ENCODE measurements at places on chromosomes 7 and 10.

DNA sequence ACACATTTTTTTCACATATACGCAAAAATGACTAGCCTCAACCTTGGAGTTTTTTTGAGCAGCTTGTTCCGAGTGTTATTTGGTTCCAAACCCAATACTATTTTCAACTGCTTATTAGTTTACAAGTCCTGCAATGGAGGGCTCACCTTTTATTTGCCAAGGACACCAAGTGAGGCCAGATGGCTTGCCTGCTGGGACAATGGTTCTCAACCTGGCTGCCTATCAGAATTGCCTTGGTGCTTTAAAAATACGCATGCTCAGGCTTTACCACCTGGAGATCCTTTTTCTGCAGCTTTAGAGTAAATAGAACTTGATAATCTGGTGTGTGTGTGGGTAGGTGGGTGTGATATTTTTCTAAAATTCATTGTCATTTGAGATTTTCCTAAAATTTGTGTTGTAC, 276.8 kb downstream of the MTERF1 start:
- DNase-seq = no peak

- DNase-seq = no peak
Observed at GRCh38 chr10:27072436-27073114, 27.7 kb downstream of the ANKRD26 start.

- no peak for DNase-seq
Observed at GRCh38 chr7:148615085-148615730, 24.6 kb downstream of the C7orf33 start.

DNA sequence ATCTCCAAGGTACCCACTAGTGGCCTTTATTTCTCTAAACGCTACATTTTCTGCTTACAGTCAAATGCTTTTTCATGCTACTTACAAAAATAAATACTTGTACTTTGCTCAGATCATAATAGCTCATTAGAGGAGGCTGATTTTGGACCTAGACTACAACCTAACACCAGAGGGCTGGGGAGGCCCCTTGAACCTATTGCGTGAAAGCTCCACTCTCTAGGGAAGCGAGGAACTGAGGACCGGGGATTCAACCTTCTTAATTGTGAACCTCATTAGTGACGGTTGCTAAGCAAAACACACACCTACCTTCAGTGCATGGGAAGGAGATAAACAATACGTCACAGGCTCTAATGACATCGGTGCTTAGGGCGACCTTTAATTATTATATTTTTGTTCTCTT, 92.1 kb downstream of the EBF3 start:
- DNase-seq = no peak

- no peak for DNase-seq
Observed at GRCh38 chr7:139230023-139230422, 1.0 kb upstream of the UBN2 start.

DNA sequence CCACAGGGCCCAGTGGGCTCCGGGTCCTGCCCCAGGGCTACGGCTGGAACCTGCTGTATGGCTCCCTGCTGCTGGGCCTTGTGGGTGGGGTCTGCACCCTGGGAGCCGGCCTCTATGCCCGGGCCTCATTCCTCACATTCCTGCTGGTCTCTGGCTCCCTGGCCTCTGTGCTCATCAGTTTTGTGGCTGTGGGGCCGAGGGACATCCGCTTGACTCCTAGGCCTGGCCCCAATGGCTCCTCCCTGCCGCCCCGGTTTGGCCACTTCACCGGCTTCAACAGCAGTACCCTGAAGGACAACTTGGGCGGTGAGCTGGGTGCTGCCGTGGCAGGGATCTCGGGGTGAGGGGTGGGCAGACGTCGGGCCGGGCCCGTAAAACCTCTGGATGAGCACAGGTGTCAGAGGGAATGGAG, 4.4 kb downstream of the SLC12A9 start:
- no peak for DNase-seq

- no peak for DNase-seq
Observed at GRCh38 chr10:75599875-75600648, 168.6 kb downstream of the LRMDA start.

GRCh38 chr7:2242541-2243429, 759 bp downstream of the NUDT1 start:
- no peak for DNase-seq

- DNase-seq = no peak
Observed at GRCh38 chr7:37251222-37251621, 197.4 kb downstream of the ELMO1 start.

DNA sequence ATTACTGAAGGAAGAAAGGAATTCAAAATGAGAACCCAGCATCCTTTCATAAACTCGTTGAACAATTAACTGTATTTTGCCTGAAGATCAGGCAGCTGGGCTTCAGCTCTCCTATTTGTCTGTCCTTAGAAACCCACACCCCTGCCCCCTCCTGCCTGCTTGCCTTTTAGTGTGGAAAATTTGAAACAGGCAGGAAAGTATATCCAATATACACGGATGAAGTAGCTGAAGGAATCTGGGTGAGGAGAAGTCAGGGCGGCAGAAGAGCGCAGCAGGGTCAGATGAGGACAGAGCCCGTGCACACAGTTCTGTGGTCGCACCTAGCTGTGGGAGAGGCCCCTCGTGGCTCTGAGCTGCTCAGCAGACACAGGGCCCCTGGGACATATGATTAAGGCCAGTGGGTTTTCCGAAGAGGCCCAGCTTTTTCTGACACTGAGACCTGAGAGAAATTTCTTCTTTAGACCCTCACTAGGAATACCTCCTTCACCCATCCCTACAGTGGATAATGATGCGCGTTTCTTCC, 87.9 kb downstream of the ACTR3B start:
- DNase-seq = no peak

GRCh38 chr7:23787272-23787671, 77.3 kb downstream of the STK31 start:
- DNase-seq = no peak

DNA sequence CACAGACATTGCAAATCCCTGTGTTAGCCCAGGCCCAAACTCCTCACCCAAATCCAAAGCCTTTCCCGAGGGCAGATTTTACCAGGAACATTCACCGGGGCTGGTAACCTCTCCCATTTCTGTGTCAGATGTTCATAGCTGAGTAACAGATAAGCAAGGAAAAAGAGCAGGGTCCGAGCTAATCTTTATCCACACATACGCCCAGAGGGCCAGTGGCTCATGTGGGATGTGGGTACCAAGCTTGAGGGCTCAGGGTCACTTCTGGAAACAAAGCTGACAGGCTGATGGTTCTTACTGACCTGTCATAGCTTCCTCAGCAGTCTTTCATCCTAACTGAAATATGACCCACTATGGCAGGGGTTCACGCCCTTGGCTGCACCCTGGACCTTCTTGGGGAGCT, 39.8 kb downstream of the HBP1 start:
- DNase-seq = no peak

DNA sequence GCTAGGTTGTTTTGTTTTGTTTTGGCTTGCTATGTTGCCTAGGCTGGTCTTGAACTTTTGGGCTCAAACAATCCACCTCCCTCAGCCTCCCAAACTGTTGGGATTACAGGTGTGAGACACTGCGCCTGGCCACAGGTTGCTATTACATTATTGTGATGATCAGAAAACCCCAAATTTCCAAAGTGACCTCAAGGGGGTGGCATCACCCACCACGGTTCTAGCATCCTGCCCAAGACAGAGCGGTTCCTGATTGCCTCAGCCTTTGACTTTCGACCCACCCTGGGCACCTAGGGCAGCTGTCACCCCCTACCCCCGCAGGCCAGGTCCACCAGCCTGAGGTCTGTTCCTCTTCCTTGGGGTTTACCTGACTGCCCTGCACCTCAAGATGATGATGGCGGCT, 28.4 kb downstream of the SBDS start:
- DNase-seq = no peak

DNA sequence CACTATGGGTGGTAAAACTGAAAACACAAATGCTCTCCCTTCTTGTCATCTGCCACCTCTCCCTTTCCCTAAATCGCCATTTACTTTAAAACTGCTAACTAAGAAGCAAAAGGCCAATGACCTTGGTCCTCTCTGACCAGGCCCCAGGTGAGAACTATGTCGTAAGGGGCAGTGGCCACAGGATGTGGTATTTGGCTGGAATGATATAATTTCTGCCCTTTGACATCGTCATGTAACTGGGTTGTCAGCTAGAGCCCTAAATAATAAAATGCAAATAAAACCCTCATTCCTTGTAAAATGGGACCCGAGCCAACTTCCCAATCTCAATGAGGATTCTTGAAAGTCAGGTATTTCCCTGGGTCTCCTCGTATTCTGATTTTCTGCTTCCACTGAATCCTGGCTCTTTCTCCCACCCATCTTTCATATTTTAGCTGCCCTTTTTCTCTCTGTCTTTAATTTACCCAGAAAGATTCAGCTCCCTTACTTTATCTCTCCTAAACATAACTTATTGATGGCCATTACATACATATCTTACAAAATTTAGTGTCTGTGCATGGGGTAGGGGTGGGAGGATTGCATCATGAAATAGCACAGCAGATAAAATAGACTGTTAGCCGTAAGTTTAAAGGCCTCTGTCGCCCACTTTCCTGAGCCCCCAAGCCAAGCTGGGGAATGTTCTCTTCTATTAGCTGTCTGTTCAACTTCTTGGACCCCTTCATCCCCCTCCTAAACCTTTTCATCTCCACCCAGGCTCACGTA, 3.2 kb upstream of the EEPD1 start:
- no peak for DNase-seq

DNA sequence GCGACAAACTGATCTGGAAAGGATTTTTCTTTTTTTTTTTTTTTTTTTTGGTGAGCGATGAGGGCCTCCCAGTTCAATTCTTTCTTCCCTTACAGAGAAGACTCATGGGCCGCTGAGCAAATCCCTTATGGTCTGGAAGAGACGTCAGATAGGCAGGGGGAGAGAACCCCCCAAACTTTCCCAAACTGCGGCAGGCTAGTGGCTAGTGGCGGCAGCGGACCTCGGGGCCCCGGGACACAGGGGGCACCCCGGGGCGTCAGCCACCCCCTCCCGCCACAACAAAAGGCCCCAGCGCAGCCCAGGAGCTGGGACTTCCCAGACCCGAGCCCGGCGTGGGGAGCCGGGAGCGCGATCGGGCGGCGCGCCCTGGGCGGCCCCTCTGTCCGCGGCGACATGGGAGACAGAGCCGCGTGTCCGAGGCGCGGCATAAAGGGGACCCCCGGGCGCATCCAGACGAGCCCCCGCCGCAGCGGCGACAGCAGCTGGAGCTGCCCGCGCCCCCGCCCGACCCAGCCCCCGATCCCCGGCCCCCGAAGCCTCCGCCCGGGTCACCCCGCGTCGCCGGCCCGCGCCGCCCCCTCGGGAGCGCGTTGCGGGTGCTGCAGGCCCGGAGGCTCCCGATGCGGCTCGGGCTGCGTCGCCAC, 755 bp downstream of the FAM171A1 start:
- DNase-seq = peak; percentile 20

- DNase-seq = no peak
Observed at GRCh38 chr7:132321387-132321786, 254.9 kb downstream of the PLXNA4 start.

GRCh38 chr7:44720301-44720700, 28.3 kb upstream of the ZMIZ2 start:
- DNase-seq = no peak

DNA sequence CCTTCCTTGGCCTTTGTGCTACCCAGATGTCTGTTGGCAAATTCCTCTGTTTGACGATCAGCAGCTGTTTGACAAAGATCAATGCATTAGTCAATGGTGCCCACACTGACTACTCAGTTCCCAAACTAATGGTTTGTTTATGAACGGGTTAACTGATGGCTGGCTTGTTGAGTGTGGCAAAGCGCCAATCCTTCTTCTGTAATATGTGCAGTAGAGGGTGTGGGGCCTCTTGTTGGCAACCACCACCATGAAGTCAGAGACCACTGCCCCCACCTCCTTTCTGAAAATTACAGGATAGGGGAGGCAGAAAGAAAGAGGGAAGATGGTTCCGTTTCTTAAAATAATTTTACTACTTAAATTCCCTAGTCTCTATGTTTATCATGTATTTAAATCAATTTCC, 2.6 kb upstream of the PLCE1 start:
- no peak for DNase-seq
